ENCODE measurements at places on chromosomes 6 and 20.

- peaks cover 31% of the 10 kb centered on the region for H3K36me3 ChIP-seq
- no peak overlapping the region for H3K27ac ChIP-seq
- no peak for DNase-seq
- H3K27me3 ChIP-seq, result no peaks in the 10 kb centered on the region
- H3K4me1 ChIP-seq, result no peaks in the 10 kb centered on the region
Measured at GRCh38 chr20:18197382-18198070, 59.9 kb downstream of the KAT14 start.

- no peaks in the 10 kb centered on the region for H3K36me3 ChIP-seq
- no peaks in the 10 kb centered on the region for H3K4me1 ChIP-seq
- no peak overlapping the region for H3K4me3 ChIP-seq
- DNase-seq, result no peak
- no peak overlapping the region for H3K27ac ChIP-seq
- peaks cover 10% of the 10 kb centered on the region for H3K27me3 ChIP-seq
Measured at GRCh38 chr6:132973514-132973993, 159.2 kb downstream of the RPS12 start.

DNA sequence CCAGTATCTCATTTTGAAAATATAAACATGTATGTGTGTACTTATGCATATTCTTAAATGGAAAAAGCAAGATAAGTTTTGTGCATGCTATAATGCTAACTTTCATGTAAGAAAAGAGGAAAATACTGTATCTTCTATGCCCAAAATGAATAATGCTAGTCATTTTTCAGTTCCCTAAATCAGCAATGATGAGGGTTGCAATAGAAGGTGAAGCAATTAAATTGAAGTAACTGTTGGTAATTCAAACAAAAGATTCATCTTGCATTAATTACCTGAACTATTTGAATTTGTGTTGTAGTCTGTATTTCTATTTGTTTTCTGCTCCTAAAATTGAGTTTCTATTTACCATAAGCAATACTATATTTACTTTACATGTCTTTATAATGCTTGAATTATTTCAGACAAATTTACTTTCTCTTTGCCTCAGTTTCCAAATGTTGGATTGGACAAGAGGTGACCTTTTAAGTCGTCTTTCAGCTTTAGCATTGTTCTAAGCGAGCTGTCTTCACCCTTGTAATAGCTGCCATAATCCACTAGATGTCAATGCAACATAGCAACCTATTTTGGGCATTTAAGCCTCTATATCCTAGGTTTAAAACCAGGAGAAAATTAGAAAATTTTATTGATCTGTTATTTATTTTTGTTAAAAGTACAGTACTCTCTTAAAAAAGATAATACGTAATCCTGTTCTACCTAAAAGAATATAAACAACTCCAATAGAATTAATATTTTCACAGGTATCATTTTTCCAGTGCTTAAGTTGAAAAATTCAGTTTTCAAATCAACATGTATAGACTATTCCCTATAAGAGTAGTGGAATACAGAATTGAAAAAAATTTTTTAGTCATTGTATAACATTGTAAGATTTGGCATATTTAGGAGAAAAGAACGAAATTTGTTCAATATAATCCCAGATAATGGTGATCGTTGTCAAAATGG, 52.3 kb upstream of the IFNGR1 start:
- DNase-seq, result no peak
- H3K36me3 ChIP-seq, result no peaks in the 10 kb centered on the region
- peaks cover 38% of the 10 kb centered on the region for H3K4me1 ChIP-seq

DNA sequence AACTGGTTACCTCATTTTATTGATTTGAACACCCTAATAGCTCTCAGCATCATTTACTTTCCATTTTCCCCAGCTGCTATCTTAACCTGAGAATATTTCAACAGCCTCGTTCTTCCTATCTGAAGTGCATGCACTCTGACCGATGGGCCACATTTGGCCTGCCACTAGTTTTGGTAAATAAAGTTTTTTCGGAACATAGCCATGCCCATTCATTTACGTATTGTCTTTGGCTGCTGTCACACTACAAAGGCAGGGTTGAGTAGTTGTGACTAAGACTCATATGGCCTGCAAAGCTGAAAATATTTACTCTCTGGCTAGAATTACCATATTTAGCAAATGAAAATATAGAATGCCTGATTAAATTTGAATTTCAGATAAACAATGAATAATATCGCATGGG, 10.8 kb downstream of the ADGRF4 start:
- H3K4me1 ChIP-seq, result no peaks in the 10 kb centered on the region
- H3K4me3 ChIP-seq, result no peak overlapping the region
- no peaks in the 10 kb centered on the region for H3K36me3 ChIP-seq

- H3K4me3 ChIP-seq, result no peak overlapping the region
- H3K4me1 ChIP-seq, result no peaks in the 10 kb centered on the region
- H3K27ac ChIP-seq, result no peak overlapping the region
- no peak for DNase-seq
Measured at GRCh38 chr6:92364948-92365541, 1054.3 kb downstream of the EPHA7 start.

All from stimulated activated naive B cell treated with anti-CD40 and anti-IgM and Interleukin-4, amounts not matched to agents 10 μg/mL and 1 μg/mL and 100 μg/mL, for 72 hours (primary cell).